ENCODE measurements at places on chromosomes 3 and 15.

DNA sequence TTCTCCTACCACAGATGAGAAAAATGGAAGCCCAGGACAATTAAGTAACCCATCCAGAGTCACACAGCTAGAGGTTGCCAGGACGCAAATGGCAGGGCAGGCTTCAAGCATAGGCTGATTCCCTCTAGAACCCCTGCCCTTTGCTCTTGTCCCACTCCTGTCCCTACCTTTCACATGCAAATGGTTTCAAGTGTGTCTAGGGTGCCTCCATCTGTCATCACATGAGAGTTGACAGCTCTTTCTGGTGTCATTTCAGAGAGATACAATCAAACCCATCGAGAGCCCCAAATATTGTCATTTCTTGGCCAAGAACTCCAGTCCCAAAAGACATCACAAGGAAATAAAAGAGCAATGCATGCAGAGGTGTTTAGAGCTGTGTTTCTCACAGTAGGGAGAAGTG, 23.7 kb downstream of the CCDC12 start:
- no peak for DNase-seq

- no peak for DNase-seq
These were observed 250.8 kb downstream of the RBMS3 start for GRCh38 chr3:29531644-29532043.

DNA sequence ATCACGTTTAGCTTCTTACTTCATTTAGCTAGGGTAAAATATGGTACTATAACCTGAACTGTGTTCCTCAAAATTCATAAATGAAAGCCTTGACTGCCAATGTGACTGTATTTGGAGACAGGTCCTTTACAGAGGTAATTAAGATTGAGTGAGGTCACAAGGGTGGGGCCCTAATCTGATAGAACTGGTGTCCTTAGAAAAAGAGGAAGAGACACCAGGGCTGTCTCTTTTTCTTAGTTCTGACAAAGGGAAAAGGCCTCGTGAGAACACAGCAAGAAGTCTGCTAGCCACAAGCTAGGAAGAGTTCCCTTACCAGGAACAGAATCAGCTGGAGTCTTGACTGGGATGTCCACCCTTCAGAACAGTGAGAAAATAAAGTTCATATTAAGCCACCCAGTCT, 162.7 kb downstream of the GMNC start:
- DNase-seq, result no peak

DNA sequence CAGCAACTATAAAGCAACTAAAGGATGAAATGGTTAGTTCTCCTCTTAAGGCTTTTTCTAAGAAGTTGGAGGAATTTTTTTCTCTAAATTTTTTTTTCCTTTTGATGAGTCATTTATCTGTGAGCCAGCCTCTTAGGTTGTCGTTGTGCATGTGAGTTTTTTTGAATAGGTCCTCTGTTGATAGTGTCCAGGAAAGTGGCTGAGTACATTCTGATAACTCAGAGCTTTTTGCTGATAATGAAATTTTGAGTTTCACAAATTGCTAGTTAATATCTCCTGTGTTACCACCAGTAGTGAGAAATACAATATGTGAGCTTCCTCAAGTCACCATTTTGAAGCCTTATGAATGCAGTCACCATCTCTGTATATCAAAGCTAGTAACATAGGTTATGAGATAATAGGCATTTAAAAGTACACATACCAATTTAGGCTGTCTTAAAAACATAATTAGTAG, 7.1 kb upstream of the LXN start:
- DNase-seq, result no peak

GRCh38 chr3:177145954-177146353, 51.3 kb downstream of the TBL1XR1 start:
- DNase-seq, result no peak

- no peak for DNase-seq
These were observed 32.7 kb downstream of the LRRFIP2 start for GRCh38 chr3:37141676-37142075.

GRCh38 chr3:178172121-178172520, 364.1 kb upstream of the KCNMB2 start:
- no peak for DNase-seq

- peak; percentile 64 for DNase-seq
These were observed 2.8 kb downstream of the HEMK1 start for GRCh38 chr3:50572158-50572557.

GRCh38 chr3:14120111-14120920, 4.4 kb downstream of the CHCHD4 start:
- no peak for DNase-seq

DNA sequence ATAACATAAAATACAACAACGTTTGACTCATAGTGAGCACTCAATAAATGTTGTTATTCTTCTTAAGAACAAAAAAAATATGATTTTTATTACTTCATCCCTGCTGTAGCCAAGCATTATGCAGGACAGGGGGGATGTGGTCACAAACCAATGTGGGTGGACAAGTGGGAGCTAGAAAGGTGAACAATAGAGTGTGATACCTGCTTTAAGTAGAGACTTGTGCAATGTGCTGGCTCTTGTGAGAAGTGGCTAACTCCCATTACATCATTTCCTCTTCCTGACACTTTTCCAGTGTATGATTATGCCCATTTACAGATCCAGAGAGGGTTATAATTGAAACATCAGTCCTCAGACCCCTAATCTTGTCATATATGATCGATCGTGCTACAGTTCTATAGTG, 193.6 kb downstream of the UBE2E2 start:
- DNase-seq, result no peak

- no peak for DNase-seq
These were observed 112.2 kb upstream of the FAN1 start for GRCh38 chr15:30791239-30792175.

GRCh38 chr3:50287262-50287661, 5.0 kb downstream of the IFRD2 start:
- no peak for DNase-seq

DNA sequence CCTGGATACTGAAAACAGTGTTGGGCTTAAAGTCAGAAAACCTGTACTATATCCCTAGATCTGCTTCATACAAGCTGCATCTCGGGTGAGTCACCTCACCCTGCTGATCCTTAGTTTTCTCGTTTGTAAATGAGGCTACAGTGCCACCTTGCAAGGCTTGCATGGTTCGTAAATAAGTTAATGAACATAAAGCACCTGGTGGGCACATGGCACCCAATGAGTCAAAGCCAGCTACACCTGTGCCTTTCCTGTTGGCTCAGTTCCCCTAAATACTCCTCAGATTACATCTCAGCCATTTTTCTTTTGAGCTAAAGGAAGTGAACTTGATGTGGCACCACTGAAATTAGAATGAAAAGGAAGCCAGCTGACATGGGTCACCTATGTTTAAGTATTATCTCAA, 26.5 kb downstream of the RTP1 start:
- no peak for DNase-seq

GRCh38 chr15:61951949-61952348, 108.3 kb downstream of the VPS13C start:
- no peak for DNase-seq

DNA sequence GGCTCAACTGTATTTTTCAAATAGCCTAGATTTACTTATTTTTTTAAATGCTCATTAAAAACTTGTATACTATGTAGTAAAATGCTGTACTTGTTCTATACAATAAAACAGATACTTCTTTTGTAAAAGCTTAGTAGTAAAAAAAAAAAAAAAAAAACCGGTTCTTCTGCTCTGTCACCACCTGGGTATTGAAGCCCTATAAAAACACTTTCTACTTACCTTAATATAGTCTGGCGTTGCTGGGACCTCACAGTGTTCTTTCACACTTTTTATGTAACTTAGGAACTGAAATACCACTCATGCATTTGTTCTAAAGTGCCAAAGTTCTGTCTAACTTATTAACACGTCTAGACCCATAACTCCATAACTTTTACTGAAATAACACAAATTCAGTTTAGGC, 61.4 kb downstream of the TASOR start:
- DNase-seq, result no peak

DNA sequence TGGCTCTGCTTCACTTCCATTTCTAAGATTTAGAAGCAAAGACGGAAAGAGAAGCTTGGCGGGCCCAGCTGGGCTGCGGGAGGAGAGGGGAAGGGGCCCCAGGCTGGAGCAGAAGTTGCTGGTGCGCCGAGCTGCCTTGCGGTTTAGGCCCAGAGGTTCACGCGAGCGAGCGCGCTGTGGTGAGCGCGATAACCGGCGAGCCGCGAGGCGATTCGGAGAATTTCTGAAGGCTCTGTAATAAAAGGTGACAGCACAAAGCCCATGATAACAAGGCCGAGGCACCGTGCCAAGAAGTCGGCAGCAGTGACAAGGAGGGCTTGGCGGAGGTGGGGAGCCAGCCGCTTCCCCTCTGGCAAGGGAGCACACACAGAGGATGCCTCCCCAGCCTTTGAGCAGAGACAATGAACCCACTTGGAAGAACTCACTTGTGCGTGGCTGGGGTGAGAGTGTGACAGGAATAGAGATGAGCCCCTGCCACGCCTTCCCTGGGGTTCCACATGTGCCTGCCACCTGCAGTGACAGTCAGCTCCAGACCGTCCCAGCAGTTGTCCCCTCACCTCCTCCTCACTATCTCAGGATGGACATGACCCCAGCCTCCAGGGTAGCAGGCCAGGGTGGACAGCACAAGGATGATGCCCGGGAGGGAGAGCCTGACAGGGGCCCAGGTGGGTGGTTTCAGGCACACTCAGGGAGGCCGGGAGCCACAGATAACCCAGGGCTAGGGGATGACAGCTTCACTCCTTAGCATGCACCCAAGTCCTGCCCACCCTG, 315.2 kb downstream of the UACA start:
- no peak for DNase-seq

DNA sequence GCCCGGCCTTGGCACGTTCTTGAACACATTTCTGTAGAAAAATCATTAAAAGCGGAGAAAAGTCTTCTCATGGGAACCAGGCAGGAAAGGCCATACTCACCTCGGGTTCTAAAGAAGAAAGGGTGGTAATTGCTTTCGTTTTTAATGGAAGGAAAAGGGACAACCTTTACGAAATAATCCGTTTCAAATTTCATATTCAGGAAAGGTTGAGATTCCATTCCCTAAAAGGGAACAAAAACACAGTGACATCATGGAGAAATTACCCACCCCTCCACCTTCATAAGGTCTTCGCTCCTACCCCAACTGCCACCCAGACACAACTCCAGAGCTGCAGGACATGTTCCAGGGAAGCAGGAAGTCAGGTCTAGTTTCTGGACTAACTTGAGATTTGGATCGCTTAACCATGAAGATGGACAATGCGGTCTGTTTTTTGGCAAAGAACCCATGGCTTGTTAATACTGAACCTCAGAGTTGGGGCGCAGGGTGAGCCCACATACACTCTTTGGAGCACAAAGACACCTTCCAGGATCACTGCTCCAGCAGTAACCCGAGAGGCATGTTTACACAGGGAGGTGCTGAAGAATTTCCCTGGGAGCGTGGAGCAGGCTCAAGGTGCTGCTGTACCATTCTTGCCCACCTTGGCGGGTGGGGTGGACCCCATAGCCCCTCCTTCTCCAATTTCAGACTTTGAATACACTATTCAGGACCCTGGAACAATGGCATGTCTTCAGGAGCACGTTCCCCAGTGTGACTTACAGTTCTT, 49.2 kb downstream of the SPATA12 start:
- DNase-seq, result no peak

GRCh38 chr15:93271871-93272270, 182.9 kb upstream of the RGMA start:
- no peak for DNase-seq

DNA sequence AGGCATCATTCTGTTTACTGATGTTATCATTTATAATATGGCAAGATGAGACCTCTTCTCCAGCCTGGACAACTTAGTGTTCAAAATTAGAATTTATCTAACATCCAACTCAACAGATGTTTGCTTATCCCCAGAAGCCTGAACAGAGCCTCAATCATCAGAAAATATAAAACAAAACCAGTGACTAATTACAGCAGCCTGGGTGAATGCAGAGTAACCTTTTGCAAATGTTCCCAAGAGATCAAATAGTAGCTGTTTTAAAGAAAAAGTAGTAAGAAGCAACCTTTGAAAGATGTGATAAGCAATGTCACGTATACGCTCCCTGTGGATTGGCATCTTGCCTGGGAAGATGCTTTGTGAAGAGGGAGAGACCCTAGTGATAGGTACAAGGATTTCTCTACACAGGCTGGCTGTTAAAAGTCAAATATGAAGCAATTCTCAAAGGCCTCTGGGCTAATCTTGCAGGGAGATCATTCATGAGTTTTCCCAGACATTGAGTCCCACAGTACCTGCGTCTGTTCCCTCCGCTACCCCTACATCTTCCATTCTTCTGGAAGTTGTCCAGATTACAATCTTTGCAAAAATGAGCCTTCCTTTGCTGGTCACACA, 39.3 kb upstream of the PRICKLE2 start:
- DNase-seq, result no peak

DNA sequence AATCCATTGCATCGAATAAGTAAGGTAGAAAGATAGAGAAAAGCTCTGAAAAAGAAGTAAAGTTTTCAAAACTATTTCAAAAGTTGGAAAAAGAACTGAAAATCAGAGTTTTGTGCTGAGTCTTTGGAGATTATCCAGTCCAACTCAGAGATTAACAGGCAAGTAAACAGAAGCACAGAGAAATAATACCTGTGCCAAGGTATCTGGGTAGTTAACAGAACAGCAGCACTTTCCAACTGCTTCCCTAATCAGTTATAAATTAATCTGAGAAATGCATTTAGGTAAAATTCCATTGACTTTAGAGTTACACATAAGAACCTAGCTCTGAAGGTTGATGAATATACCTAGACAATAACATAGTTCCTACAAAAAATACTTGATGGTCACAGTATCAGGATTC, 355.3 kb downstream of the TBC1D5 start:
- no peak for DNase-seq

DNA sequence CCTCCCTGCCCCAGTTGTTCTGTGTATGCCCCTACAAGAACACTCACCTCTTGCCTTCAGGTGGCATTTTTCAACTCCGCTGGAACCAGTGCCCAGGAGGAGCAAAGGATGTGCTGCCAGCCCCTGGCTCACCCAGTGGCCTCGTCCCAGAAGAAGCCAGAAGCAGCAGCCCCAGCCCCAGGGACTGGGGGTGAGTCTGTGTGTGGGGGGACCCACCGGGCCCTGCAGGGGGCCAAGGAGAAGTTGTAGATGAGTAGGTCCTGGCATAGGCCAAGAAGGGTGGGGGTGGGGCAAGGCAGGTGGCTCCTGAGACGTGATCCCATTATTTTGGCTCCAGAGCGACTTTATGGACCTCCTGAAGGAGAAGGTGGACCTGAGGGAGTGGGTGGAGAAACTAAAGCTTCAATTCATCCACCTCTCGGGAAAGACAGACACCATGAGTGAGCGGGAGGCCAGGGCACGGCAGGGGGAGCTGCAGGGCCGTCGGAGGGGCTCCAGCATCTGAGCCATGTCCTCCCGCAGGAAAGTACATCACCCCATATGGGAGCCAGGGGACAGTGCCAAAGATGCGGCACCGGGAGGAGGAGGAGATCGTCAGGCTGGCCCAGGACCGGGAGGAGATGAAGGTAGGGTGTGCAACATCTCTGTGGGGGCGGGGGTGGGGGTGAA, 29.3 kb downstream of the NGRN start:
- no peak for DNase-seq

- no peak for DNase-seq
These were observed 5.9 kb upstream of the ACP3 start for GRCh38 chr3:132311316-132311715.

GRCh38 chr3:136311968-136312367, 61.8 kb downstream of the PCCB start:
- no peak for DNase-seq
